H9 (cell line): ENCODE measurements at places on chromosomes 5 and 9. TPM values are rescaled to one million over a fixed set of nuclear protein-coding genes. Genes with fewer than 3 reads are reported as not detected.
A peak's percentile ranks its signal among the peaks of the same experiment; 100 is the strongest.

DNA sequence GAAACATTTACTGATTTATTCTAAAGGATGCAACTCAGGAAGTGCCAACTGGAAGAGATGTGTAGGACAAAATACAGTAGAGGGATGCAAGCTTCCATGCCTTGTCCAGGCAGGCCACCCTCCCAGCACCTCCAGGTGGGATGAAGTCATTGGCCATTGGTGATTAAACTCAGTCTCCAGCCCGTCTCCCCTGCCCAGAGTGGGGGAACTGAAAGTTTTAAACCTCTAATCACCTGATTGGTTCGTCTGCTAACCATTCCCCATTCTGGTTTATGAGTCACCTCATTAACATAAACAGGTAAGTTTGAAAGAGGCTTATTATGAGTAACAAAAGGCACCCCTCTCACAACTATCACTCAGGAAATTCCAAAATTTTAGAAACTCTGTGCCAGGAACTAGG is 8.1 kb downstream of the TNFAIP8 start:
- no peaks in the 10 kb centered on the region for H3K27me3 ChIP-seq
- H3K27ac ChIP-seq: no peak overlapping the region
- no peak overlapping the region for H3K4me3 ChIP-seq
- no peak for DNase-seq

DNA sequence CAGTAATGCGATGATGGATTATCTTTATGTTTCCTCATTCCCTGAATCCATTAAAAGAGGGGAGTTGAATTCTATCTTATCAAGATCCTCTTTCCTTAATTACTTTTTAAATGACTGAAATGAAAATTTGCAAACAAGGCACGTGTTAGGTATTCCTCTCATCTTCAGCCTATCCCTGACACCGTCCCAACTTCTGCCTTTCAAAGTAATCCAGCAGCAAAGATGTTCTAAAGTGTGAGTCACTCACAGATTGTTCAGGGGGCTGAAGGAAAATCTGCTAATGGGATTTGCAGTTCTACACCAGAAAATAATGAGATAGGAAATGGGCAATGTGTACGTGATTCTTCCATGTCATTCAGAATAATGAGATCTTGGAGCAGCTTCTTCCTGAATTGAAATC is 403.0 kb downstream of the ARHGEF28 start:
- no peak for DNase-seq
- H3K27me3 ChIP-seq: no peaks in the 10 kb centered on the region
- no peak overlapping the region for H3K4me3 ChIP-seq
- H3K27ac ChIP-seq: no peak overlapping the region

DNA sequence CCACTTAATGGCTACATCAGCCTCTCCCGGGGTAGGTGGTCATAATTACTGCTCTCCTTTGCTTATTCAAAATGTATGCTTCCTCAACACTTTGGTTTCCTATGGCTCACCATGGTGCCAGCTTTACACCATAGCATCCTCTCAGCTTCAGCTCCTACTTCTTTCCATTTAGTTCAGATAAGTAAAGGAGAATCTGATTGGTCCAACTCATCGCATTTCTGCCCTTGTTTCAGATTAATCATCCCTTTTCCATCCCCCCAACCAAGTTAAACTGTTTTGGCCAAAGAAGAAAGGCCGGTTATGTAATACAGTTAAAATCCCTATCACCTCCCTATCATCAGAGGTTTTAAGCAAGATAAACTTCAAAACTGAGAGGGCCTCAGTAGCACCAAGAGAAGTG is 130.5 kb downstream of the CETN3 start:
- H3K27me3 ChIP-seq: no peaks in the 10 kb centered on the region
- H3K36me3 ChIP-seq: no peaks in the 10 kb centered on the region
- no peak for DNase-seq
- no peak overlapping the region for H3K27ac ChIP-seq
- no peak overlapping the region for H3K4me3 ChIP-seq

Gene CARD6
- 0.22 and 0.35 TPM in 2 replicates for total RNA-seq

DNA sequence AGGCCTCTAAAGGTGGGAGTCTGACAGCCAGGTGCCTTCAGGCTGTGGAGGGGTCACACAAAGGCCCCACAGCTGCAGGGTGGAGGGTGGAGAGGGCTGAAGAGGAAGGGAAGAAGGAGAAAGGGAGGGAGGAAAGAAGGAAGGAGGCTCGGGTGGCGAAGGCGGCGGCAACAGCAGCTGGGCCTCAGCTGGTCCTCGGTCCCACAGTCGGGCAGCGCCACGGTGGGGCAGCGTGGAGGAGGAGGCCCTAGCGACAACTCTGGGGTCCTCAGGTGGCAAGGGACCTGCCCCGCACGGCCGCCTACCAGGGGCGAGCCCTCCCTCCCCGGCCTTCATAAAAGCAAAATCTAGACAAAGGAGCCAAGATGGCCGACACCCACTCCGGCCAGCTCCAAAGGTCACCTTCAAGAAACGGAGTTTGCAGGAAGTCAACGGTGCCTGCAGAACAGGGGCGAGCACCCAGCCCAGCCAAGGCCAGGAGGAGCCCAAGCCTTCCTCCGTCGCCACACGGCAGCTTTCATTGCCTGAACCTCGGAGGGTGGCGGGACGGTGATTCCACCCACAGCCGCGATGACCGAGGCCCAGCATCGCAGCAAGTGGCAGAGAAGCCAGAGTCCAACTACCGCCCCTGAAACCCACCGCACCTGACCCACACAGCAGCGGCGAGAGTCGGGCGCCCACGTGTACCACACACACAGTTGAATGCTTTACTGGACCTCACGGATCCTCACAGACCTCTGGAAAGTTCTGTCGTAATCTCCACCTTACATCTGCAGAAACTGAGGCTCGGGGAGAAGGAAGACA is 98.7 kb downstream of the VAV2 start:
- H3K27ac ChIP-seq: no peak overlapping the region
- no peak for DNase-seq
- no peak overlapping the region for H3K4me3 ChIP-seq
- peaks cover 8% of the 10 kb centered on the region; the same call in 1 of the 2 replicates for H3K36me3 ChIP-seq

GRCh38 chr9:95344735-95345325 is 27.3 kb upstream of the FANCC start:
- H3K36me3 ChIP-seq: no peaks in the 10 kb centered on the region
- no peak for DNase-seq
- H3K27ac ChIP-seq: no peak overlapping the region
- peaks cover 14% of the 10 kb centered on the region; the same call in 1 of the 2 replicates for H3K27me3 ChIP-seq
- no peaks in the 10 kb centered on the region for H3K4me1 ChIP-seq
- H3K4me3 ChIP-seq: no peak overlapping the region

DNA sequence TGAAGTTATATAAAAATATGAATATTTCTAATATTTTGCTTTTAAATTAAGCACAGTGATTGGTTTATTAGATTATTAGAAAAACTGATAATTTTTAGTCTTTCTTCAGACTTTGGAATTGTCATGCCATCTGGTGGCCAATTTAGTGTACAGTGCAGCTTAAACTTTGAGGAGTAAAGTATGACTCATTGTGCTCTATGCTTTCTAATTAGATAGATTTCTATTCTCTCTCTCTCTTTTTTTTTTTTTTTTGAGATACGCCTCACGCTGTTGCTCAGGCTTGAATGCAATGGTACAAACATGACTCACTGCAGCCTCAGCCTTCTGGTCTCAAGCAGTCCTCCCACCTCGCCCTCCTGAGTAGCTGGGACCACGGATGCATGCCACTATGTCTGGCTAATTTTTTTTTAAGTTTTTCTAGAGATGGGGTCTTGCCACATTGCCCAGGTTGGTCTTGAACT is 42.1 kb upstream of the GPR21 start:
- DNase-seq: no peak
- no peaks in the 10 kb centered on the region for H3K4me1 ChIP-seq
- H3K4me3 ChIP-seq: no peak overlapping the region
- H3K27me3 ChIP-seq: no peaks in the 10 kb centered on the region
- H3K27ac ChIP-seq: no peak overlapping the region

GRCh38 chr5:60010853-60011252 is 117.3 kb upstream of the PDE4D start:
- no peaks in the 10 kb centered on the region; the same call in 1 of the 2 replicates for H3K4me1 ChIP-seq
- no peak overlapping the region for H3K4me3 ChIP-seq
- no peaks in the 10 kb centered on the region for H3K36me3 ChIP-seq
- H3K27ac ChIP-seq: no peak overlapping the region

- DNase-seq: no peak
- no peaks in the 10 kb centered on the region for H3K27me3 ChIP-seq
- no peaks in the 10 kb centered on the region; the same call in 2 of the 3 replicates for H3K36me3 ChIP-seq
- H3K4me1 ChIP-seq: no peaks in the 10 kb centered on the region
These were observed 161.4 kb upstream of the TRPC7 start for GRCh38 chr5:136526791-136527190.

- DNase-seq: no peak
- no peak overlapping the region for H3K27ac ChIP-seq
- no peak overlapping the region for H3K4me3 ChIP-seq
- no peaks in the 10 kb centered on the region for H3K27me3 ChIP-seq
- no peaks in the 10 kb centered on the region for H3K36me3 ChIP-seq
These were observed 595.9 kb downstream of the DNAH5 start for GRCh38 chr5:13348568-13348967.

Gene TRPM6
- 0.57 and 0.86 TPM in 2 replicates for total RNA-seq

DNA sequence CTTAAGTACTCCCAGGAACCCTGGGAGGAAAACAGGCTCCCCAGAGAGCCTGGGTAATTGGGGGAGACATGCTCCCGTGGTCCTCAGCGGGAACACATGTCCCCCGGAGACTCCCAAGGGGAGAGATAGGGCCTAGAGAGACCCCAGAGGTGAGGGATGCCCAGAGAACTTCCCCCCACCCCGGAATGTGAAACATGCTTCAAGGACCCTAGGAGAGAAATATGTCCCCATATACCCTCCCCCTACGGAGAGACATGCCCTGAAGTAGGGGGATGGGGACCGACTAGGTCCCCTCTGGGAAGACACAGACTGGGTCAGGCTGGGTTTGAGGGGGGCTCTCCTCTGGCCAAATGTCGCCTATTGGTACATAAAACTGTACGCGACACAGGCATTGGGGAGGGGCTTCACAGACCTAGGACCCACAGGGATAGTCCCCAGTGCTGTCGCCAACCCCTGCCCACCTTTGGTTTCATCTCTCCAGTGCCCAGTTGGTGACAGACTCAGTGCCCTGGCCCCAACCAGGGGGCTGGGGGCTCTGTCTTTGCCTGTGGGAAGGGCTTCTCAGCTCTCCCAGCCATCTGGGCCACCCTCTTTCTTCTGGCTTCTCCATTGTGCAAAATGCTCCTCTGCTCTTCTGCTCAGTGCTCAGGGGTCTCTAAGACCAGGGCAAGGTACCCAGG is 26.9 kb downstream of the PCDH1 start:
- H3K27ac ChIP-seq: peak overlapping the region; percentile 53
- H3K4me1 ChIP-seq: peaks cover 14% of the 10 kb centered on the region
- peak overlapping the region; percentile 56; the same call in 1 of the 2 replicates for H3K4me3 ChIP-seq
- H3K36me3 ChIP-seq: peaks cover 20% of the 10 kb centered on the region; the same call in 2 of the 3 replicates
- no peak for DNase-seq

Gene SLC6A3
- total RNA-seq: 0.50 and 0.61 TPM in 2 replicates

Gene TSSK1B
- 0.17 TPM in 1 of 2 replicates, not detected in the other for total RNA-seq

Gene CAPSL
- not detected in 2 replicates for total RNA-seq

DNA sequence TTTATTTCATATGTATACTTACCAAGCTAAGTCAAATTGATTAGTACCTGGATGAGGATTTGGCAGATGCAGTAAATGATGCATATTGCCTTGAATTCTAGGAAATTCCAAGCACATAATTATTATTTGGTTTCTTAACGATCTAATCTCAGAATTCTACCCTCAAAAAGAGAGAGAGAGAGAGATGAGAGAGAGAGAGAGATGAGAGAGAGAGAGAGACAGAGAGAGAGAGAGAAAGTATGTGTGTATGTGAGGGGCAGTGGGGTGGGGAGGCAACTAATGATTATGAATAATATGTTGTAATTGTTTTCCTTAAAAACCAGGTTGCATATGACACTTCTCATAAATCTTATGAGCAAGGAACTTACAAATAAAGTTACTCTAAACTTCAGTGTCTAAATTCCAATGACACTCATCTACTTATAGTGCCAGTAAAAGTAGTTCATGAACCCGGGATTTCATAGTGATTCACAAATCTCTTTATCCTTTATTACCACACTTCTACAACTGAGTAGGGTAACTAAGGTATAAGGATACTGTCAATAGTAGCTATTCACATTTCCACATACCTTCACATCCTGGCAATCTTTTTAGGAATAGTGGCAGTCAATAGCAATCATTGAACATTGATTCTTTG is 60.5 kb upstream of the EDIL3 start:
- H3K36me3 ChIP-seq: no peaks in the 10 kb centered on the region
- no peaks in the 10 kb centered on the region for H3K4me1 ChIP-seq
- H3K27ac ChIP-seq: no peak overlapping the region
- DNase-seq: no peak
- no peak overlapping the region for H3K4me3 ChIP-seq

Gene DAB2IP
- total RNA-seq: 22.0 and 22.6 TPM in 2 replicates

- DNase-seq: no peak
- no peaks in the 10 kb centered on the region for H3K4me1 ChIP-seq
- H3K27me3 ChIP-seq: no peaks in the 10 kb centered on the region
- H3K27ac ChIP-seq: no peak overlapping the region
These were observed 30.7 kb downstream of the NRG2 start for GRCh38 chr5:140012443-140012842.

DNA sequence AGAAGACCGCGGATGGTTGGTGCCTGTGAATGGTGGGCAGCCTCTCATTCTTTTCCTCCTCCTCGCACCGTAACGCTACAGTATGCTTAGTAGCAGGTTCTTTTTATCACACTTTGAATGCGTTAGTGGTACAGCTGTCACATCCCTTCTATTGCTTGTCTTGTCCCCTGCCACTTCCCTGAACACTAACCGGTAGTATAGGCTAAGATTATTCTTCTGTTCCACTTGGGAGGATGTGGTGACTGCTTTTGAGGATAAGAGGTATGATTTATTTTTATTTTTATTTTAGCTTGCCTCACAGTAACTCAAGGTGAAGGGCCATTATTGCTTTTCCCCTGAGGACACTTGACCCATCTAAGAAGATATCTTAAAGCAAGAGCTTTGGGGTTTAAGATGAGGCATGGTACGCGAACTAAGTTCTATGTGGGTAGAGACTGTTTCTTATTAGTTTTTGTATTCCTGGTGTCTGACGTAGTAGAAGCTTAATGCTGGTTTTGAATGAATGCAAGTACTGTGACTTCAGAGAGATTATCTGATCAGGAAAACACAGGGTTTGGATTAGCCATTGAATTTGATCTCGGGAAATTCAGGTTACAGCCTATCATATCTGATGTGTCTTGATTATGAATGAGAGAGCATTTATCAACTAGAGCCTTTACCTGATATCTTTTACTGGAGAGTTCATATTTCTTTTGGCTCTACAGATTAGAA is 951 bp downstream of the UNC13B start:
- no peaks in the 10 kb centered on the region for H3K27me3 ChIP-seq
- H3K4me3 ChIP-seq: peak overlapping the region; percentile 90
- DNase-seq: no peak

DNA sequence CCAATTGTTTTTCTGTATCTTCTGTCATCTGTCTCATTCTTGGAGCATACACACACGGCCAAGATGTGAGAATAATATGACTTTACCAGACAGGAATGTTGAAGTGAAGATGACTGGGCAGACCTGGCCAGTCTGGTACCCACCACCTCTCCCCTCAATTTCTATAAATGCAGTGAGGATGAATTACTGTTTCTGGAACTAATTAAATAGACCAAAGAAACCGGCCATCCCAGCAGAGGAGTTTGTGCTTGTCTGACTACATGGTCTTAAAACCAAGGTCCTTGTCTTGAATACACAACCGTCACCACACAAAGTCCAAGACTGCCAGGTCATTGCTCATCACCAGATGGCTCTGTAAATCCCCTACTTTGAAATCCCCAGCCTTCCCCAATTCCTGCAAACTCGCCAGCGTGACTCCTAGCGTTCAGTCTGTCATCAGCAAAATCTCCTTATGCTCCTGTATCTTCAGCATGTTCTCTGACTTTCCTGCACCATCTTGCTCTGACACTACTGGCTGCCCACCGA is 147.2 kb downstream of the PDE4D start:
- H3K4me3 ChIP-seq: no peak overlapping the region
- H3K36me3 ChIP-seq: no peaks in the 10 kb centered on the region
- H3K4me1 ChIP-seq: no peaks in the 10 kb centered on the region
- DNase-seq: no peak
- H3K27me3 ChIP-seq: no peaks in the 10 kb centered on the region
- no peak overlapping the region for H3K27ac ChIP-seq
